ENCODE measurements at places on chromosomes 11 and 22.

DNA sequence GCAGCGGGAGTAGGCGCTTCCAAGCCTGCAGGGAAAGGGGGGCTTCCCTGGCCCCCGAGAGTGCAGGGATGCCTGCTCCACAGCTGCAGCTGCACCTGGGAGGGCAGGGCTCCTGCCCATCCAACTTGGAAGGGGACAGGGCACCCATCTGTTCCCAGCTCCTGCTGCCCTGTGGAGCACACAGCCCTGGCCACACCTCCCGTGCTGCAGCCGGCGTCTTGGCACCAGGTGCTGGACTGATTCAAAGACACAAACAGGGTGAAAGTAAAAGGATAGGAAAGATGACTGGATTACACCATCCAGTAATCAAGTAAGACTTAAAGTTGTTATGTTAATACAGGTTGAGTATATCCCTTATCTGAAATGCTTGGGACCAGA lies 14.8 kb downstream of the NPAT start:
- DNase-seq = no peak
- no peak overlapping the region for H3K27ac ChIP-seq
- no peaks in the 10 kb centered on the region for H3K4me1 ChIP-seq

DNA sequence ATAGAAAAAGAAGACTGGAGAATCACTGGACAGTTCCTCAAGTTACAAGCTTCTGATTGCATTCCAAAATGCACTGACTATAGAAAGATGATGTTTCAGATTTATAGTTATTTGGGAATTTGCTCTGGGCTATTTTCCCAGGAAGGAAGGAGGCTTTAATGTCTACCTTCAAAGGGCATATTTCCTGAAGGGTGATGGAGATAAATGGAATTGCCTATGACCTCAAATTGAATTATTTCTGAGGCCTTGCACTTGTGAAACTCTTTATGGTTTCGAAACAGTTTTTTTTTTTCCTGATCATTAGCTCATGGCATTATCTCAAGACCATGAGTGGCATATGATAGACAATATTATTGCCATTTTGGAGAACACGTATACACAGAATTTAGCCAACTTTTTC lies 333.9 kb downstream of the METTL15 start:
- H3K4me3 ChIP-seq = no peak overlapping the region
- H3K36me3 ChIP-seq = no peaks in the 10 kb centered on the region
- no peak for DNase-seq
- no peaks in the 10 kb centered on the region for H3K27me3 ChIP-seq

- H3K27ac ChIP-seq = no peak overlapping the region
- H3K36me3 ChIP-seq = no peaks in the 10 kb centered on the region
- H3K27me3 ChIP-seq = no peaks in the 10 kb centered on the region
- peak; percentile 91 for DNase-seq
- no peak overlapping the region for H3K4me3 ChIP-seq
Measured at GRCh38 chr11:102794382-102794781, 3.6 kb downstream of the MMP1 start.

DNA sequence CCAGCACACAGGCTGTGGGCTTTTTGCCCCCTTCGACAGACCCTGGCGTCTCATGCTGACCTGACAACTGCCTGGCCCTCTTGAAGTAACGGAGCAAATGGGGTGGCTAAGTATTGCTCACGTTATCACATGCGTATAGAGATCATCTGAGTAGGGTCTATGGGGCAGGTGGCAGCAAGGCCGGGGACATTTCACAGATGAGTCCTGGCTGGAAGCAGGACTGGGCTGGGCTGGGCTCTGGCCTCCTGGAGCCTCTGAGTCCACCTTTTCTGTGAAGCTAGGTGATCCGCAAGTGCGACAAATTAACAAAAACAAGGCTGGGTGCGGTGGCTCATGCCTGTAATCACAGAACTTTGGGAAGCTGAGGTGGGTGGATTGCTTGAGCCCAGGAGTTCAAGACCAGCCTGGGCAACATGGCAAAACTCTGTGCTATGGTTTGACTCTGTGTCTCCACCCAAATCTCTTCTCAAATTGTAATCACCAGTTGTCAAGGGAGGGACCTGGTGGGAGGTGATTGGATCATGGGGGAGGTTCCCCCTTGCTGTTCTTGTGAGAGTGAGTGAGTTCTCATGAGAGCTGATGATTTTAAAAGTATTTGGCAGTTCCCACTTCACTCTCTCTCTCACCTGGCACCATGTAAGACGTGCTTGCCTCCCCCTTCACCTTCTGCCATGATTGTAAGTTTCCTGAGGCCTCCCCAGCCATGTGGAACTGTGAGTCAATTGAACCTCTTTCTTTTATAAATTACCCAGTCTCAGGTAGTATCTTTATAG lies 122.0 kb downstream of the MPPED1 start:
- no peaks in the 10 kb centered on the region for H3K36me3 ChIP-seq
- H3K27ac ChIP-seq = no peak overlapping the region
- H3K4me3 ChIP-seq = no peak overlapping the region
- H3K27me3 ChIP-seq = no peaks in the 10 kb centered on the region
- no peaks in the 10 kb centered on the region for H3K4me1 ChIP-seq

GRCh38 chr11:112465433-112466024 lies 204.9 kb upstream of the PLET1 start:
- no peaks in the 10 kb centered on the region for H3K27me3 ChIP-seq
- no peak overlapping the region for H3K27ac ChIP-seq
- DNase-seq = no peak
- no peak overlapping the region for H3K4me3 ChIP-seq
- H3K4me1 ChIP-seq = no peaks in the 10 kb centered on the region

DNA sequence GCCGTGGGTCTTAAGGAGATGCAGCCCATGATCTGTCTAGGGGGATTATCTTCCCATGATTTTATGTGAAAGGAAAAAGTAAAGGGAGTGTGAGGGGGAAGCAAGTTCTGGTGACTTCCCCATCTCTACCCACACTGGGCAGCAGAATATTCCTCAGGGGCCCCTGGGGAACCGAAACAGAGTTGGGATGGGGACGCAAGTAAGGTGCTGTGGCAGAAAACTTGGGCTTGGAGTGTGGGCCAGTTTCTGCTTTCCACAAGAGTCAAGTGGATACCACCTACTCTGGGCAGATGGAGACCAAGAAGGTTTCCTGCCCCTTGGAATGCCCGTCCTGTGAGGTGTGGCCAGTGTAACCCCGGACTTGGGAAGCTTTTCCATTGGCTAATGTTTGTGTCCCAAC lies 64.4 kb downstream of the SGSM3 start:
- H3K4me1 ChIP-seq = no peaks in the 10 kb centered on the region
- no peak overlapping the region for H3K4me3 ChIP-seq
- no peaks in the 10 kb centered on the region for H3K27me3 ChIP-seq
- no peak overlapping the region for H3K27ac ChIP-seq
- DNase-seq = no peak

DNA sequence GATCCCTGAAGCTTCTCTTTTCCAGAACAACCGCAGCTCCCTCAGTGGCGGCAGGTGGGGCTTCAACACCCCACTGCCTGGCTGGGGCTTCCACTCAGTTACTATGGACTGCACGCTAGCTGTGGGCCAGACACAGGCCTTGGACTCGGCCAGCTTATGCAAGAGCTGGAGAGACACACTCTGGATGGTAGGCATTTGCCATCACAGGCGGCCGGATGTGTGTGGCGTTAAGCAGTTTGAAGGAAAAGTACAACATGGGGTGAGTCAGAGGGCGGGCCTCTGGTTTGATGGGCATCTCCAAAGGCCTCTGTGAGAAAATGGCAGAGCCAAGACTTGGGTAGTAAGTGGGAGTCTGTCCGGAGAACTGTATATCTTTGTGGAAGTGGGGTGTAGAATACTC lies 17.6 kb downstream of the KCNJ4 start:
- no peaks in the 10 kb centered on the region for H3K36me3 ChIP-seq
- DNase-seq = no peak
- no peaks in the 10 kb centered on the region for H3K4me1 ChIP-seq
- no peak overlapping the region for H3K27ac ChIP-seq
- no peaks in the 10 kb centered on the region for H3K27me3 ChIP-seq
- H3K4me3 ChIP-seq = no peak overlapping the region

- H3K27ac ChIP-seq = no peak overlapping the region
- no peak overlapping the region for H3K4me3 ChIP-seq
- H3K27me3 ChIP-seq = no peaks in the 10 kb centered on the region
Measured at GRCh38 chr11:3041699-3042441, 15.4 kb downstream of the CARS1 start.

DNA sequence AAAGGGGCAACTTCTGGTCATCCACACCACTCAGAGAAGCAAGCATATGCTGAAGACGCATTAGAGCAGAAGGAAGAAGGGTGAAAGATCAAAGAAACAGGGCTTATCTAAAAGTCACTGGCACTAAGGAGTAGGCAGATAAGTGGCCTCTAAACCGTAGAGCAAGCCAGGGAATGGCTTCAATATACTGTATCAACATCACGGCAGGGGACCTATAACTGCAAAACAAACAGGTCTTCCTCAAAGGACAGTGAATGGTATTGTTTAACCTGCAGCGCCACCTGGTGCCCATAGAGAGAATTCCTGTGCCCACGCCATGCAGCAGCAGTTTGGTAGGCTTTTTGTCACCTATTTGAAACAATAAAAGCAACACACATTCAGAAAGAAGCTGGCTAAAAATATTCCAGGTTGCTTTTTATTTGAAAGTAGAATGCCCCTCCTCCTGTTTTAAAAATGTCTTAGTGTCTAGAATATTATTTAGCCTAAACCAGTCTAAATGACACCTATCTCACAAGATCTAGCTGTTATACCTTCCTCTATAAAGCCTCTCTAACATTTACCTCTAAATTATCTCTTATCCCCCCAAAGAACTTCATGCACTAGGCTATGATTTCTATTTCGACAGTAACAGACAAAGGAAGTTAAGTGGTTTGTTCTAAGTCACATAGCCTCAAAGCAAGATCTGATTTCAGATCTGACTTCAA lies 21.8 kb downstream of the SNX19 start:
- no peaks in the 10 kb centered on the region for H3K36me3 ChIP-seq
- H3K27ac ChIP-seq = no peak overlapping the region
- no peaks in the 10 kb centered on the region for H3K27me3 ChIP-seq
- DNase-seq = peak; percentile 94
- peaks cover 16% of the 10 kb centered on the region for H3K4me1 ChIP-seq

- H3K27ac ChIP-seq = no peak overlapping the region
- DNase-seq = peak; percentile 70
- peak overlapping the region; percentile 77 for H3K4me3 ChIP-seq
- peaks cover 17% of the 10 kb centered on the region for H3K4me1 ChIP-seq
- H3K27me3 ChIP-seq = peaks cover 23% of the 10 kb centered on the region
- no peaks in the 10 kb centered on the region for H3K36me3 ChIP-seq
Measured at GRCh38 chr11:64234647-64235379, 429 bp downstream of the VEGFB start.

- DNase-seq = no peak
- H3K4me1 ChIP-seq = peaks cover 24% of the 10 kb centered on the region
- no peaks in the 10 kb centered on the region for H3K27me3 ChIP-seq
- H3K4me3 ChIP-seq = no peak overlapping the region
Measured at GRCh38 chr11:19756675-19757475, 44.2 kb downstream of the NAV2 start.

DNA sequence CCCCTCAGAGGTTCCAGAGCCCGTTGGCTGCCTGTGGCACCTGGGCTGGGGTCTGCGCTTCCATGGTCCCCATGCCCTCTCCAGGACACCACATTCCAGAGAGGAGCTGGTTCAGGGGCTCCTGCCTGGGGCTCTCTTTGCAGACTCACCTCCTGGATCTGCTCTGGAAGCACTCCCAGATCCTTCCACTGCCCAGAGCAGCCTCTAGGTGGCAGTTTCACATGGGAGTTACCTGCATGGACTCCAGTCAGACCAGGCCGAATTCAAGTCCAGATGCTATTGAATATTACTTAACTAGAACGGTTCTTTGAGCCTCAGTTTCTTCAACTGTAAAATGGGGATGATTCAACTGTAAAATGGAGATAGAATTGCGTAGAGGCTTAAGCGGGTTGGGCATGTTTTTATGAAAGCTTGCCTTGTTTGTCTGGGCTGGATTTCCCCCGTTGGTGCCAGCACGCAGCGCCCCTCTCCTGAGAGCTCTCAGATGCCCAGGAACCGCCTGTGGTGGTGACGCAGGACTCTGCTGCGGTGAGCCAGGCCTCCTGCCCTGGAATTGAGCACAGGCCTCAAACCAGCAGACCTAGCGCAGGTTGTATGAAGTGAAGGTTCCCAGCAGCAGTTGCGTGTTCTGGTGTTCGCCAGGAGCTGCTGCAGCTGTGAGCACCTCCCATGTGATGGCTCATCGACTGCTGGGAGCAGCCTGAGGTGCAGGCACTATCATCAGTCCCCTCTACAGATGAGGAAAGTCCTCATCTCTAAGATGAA lies 44.2 kb downstream of the LMO1 start:
- no peaks in the 10 kb centered on the region for H3K36me3 ChIP-seq
- no peaks in the 10 kb centered on the region for H3K4me1 ChIP-seq
- H3K27me3 ChIP-seq = no peaks in the 10 kb centered on the region
- DNase-seq = peak; percentile 85
- no peak overlapping the region for H3K4me3 ChIP-seq

GRCh38 chr11:79512706-79513469 lies 72.1 kb upstream of the TENM4 start:
- H3K27me3 ChIP-seq = no peaks in the 10 kb centered on the region
- no peak for DNase-seq
- no peaks in the 10 kb centered on the region for H3K4me1 ChIP-seq
- no peak overlapping the region for H3K4me3 ChIP-seq
- H3K36me3 ChIP-seq = no peaks in the 10 kb centered on the region
- H3K27ac ChIP-seq = no peak overlapping the region
